Aorta (tissue), 5 donors: ENCODE measurements at places on chromosomes 12 and 14. TPM values are rescaled to one million over a fixed set of nuclear protein-coding genes. Genes with fewer than 3 reads are reported as not detected.
A peak's percentile ranks its signal among the peaks of the same experiment; 100 is the strongest.

SRP54 gene
- 48.7 TPM for total RNA-seq

KSR2 gene
- total RNA-seq = not detected

IAPP gene
- total RNA-seq = not detected

SYNDIG1L gene
- total RNA-seq = 0.94 TPM

PPFIA2 gene
- 20.4 TPM for total RNA-seq

GPR68 gene
- total RNA-seq = 6.3 TPM

VWF gene
- 490 TPM for total RNA-seq

RFLNA gene
- total RNA-seq = 1.9 TPM

AGAP2 gene
- total RNA-seq = 3.6 TPM

PMEL gene
- total RNA-seq = 2.0 TPM

ATG101 gene
- total RNA-seq = 32.2 TPM

IL31 gene
- not detected for total RNA-seq

RPL10L gene
- total RNA-seq = not detected

HOXC5 gene
- 3.9 TPM for total RNA-seq

GRCh38 chr12:41881891-41882805, 262.5 kb downstream of the GXYLT1 start:
- DNase-seq = no peak
- H3K4me3 ChIP-seq = no peak overlapping the region
- H3K27ac ChIP-seq = no peak overlapping the region
- H3K4me1 ChIP-seq = no peaks in the 10 kb centered on the region

DNA sequence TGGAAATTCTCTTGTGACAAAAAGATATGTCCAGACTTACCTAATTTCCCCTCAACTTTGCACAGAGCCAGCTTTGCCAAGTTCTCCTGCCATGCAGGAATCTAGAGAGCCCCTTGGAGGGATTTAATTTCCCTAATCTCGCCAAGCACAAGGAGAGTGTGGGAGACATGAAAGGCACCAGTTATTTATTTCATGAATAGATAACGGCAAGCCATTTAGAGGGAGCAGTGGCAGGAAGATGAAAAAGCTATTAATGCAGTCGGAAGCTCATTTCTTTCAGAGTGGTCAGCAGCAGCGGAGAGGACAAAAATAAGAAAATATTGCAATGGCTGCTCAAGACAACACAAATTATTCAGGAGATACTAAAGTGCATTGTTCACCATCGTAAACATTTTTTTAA, 150.9 kb upstream of the WSCD2 start:
- no peaks in the 10 kb centered on the region for H3K27me3 ChIP-seq
- no peaks in the 10 kb centered on the region for H3K4me1 ChIP-seq
- no peak for DNase-seq
- no peaks in the 10 kb centered on the region for H3K36me3 ChIP-seq

- no peaks in the 10 kb centered on the region for H3K4me1 ChIP-seq
- no peaks in the 10 kb centered on the region for H3K36me3 ChIP-seq
- H3K27me3 ChIP-seq = no peaks in the 10 kb centered on the region
- H3K27ac ChIP-seq = no peak overlapping the region
- H3K4me3 ChIP-seq = no peak overlapping the region
- no peak for DNase-seq
Measured at GRCh38 chr12:94372461-94372860, 87.2 kb downstream of the CEP83 start.

GRCh38 chr12:124326871-124327270, 32.0 kb downstream of the RFLNA start:
- H3K36me3 ChIP-seq = peaks cover 6% of the 10 kb centered on the region
- no peak overlapping the region for H3K27ac ChIP-seq
- no peak overlapping the region for H3K4me3 ChIP-seq
- no peaks in the 10 kb centered on the region for H3K27me3 ChIP-seq

DNA sequence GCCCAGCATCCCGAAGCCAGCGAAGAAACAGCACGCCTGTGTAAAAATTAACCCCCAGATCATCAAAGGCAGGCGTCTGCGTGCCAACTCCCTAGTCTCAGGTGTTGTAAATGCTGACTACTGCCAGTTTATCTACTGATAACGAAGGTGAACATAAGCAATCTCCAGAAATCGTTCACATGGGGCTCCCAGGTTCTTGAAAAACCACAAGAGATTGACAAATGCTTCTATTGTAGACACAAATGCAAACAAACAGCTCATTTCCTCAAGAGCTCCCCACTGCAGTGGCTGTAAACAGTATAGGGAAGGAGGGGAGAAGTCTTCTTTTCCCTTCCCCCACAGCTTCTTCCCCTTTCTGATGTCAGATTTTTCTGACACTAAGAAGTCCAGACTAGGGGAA, 5.3 kb upstream of the PLEKHG3 start:
- no peaks in the 10 kb centered on the region for H3K27me3 ChIP-seq
- no peak overlapping the region for H3K4me3 ChIP-seq
- no peak overlapping the region for H3K27ac ChIP-seq
- H3K4me1 ChIP-seq = peaks cover 4% of the 10 kb centered on the region
- no peaks in the 10 kb centered on the region for H3K36me3 ChIP-seq
- no peak for DNase-seq

GRCh38 chr14:54709444-54709843, 142.5 kb downstream of the SAMD4A start:
- H3K4me3 ChIP-seq = no peak overlapping the region
- no peak for DNase-seq
- peaks cover 18% of the 10 kb centered on the region for H3K4me1 ChIP-seq
- no peaks in the 10 kb centered on the region for H3K27me3 ChIP-seq
- H3K36me3 ChIP-seq = no peaks in the 10 kb centered on the region

- H3K4me1 ChIP-seq = no peaks in the 10 kb centered on the region
- H3K36me3 ChIP-seq = no peaks in the 10 kb centered on the region
Measured at GRCh38 chr14:94026889-94027469, 839 bp downstream of the OTUB2 start.

GRCh38 chr12:123032736-123033391, 52.4 kb downstream of the ARL6IP4 start:
- H3K4me3 ChIP-seq = no peak overlapping the region
- no peak for DNase-seq
- H3K4me1 ChIP-seq = no peaks in the 10 kb centered on the region
- no peak overlapping the region for H3K27ac ChIP-seq
- H3K27me3 ChIP-seq = no peaks in the 10 kb centered on the region

- H3K36me3 ChIP-seq = no peaks in the 10 kb centered on the region
- no peak overlapping the region for H3K27ac ChIP-seq
- no peaks in the 10 kb centered on the region for H3K27me3 ChIP-seq
- no peak overlapping the region for H3K4me3 ChIP-seq
- DNase-seq = no peak
Measured at GRCh38 chr14:25150934-25151790, 101.2 kb upstream of the STXBP6 start.

GRCh38 chr14:72516936-72517700, 376.8 kb downstream of the DPF3 start:
- no peak overlapping the region for H3K4me3 ChIP-seq
- no peaks in the 10 kb centered on the region for H3K4me1 ChIP-seq
- no peaks in the 10 kb centered on the region for H3K27me3 ChIP-seq

GRCh38 chr12:92411687-92412086, 266.0 kb upstream of the BTG1 start:
- H3K27me3 ChIP-seq = no peaks in the 10 kb centered on the region
- no peak overlapping the region for H3K4me3 ChIP-seq
- no peaks in the 10 kb centered on the region for H3K36me3 ChIP-seq
- H3K4me1 ChIP-seq = no peaks in the 10 kb centered on the region

DNA sequence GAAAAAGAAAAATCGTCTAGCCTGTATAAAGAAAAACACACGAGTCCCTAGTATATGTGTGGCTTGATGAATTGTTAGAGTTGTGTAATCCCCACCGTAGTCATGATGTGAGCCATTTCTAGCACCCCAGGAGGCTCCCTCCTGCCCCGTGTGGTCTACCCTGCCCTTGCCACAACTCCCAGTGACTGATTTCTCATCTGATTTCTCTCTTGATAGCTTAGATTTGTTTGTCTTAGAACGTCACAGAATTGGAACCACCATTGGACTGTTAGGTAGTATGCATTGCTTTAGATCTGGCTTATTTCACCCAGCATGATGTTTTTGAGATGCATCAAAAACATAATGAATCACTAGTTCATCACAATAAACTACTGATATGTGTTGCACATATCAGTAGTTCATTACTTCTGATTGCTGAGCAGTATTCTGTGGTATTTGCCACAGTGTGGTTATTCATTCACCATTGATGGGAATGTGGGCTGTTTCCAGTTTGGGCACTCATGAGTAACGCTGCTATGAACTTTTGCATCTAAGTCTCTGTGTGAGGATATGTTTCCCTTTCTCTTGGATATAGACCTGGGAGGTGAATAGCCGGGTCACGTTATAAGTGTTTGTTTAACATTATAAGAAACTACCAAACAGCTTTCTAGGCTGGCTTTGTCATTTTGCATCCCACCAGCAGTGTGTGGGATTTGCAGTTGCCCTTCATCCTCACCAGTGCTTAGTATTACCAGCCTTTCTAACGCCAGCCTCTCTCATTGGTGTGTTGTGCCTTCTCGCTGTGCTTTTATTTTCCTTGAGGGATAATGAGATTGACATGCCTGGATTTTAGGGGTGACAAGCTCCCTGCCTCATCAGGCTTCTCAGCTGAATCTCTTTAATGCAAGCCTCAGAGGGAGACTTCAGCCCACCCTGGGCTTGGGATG, 31.9 kb upstream of the NCOR2 start:
- H3K36me3 ChIP-seq = no peaks in the 10 kb centered on the region
- DNase-seq = no peak
- H3K27me3 ChIP-seq = no peaks in the 10 kb centered on the region
- H3K4me3 ChIP-seq = no peak overlapping the region
- no peak overlapping the region for H3K27ac ChIP-seq

DNA sequence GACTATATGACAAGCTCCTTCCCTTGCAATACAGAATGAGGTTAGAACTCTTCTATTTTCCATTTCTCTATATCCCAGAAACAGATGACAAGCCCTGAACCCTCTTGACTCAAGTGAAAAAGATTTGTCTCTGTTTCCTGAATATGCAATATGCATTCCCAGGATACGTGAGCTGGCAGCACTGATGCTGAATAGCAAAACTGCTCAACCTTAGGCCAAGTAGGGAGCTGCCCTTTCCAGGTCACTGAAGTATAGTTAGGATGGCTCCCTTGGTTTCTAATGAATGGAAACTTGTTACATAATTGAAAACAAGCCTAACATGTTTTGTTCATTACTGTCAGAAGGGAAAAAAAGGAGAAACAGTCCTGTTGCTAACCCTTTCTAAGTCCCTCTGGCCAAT, 47.9 kb upstream of the PLEKHG7 start:
- no peaks in the 10 kb centered on the region for H3K27me3 ChIP-seq
- no peaks in the 10 kb centered on the region for H3K36me3 ChIP-seq
- H3K27ac ChIP-seq = no peak overlapping the region

- no peaks in the 10 kb centered on the region for H3K27me3 ChIP-seq
- H3K36me3 ChIP-seq = no peaks in the 10 kb centered on the region
- DNase-seq = no peak
Measured at GRCh38 chr12:66537876-66538275, 141.0 kb downstream of the GRIP1 start.

DNA sequence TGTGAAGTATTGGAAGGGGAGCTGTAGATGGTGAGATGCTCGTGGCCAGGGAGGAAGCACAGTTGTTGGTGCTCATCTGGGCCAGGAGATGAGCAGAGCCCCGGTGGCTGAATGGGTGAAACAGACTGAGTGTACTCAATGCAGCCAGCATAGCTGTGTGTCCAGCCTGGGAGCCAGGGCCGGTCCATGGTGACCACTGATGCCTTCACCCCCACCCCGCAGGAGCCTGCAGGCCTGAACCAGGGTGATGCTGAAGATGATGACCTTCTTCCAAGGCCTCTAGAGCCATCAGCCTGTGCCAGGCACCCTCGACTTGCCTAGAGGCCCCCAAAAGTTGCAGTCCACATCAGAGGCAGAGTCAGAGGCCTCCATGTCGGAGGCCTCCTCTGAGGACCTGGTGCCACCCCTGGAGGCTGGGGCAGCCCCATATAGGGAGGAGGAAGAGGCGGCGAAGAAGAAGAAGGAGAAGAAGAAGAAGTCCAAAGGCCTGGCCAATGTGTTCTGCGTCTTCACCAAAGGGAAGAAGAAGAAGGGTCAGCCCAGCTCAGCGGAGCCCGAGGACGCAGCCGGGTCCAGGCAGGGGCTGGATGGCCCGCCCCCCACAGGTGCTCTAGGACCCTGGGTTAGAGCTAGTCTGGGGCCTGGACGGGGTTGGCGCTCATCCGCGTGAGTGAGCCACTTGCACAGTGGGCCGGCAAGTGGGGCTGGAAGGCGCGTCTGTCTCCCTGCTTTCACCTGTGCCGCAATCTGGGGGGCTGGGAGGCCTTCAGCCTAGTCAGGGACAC, 3.0 kb downstream of the TNFAIP2 start:
- H3K27ac ChIP-seq = no peak overlapping the region
- H3K27me3 ChIP-seq = no peaks in the 10 kb centered on the region
- peak; percentile 73 for DNase-seq
- H3K36me3 ChIP-seq = no peaks in the 10 kb centered on the region

DNA sequence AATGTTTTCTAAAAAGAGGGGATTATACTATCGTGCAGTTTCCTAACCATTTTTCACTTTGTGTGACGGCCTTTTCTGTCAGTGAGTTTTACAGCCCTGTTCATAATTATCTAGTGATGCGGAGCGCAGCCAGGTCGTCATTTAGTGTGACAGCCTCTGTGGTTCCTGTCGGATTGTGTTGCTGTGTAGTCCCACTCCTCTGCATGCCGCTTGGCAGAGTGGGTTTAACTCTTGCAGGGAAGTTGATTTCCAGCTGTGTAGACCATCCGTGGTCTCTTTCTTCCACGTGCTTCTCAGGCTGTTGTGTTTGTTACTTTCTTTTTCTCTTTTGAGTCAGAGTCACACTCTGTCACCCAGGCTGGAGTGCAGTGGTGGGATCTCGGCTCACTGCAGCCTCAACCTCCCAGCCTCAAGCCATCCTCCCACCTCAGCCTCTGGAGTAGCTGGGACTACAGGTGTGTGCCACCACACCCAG, 8.6 kb downstream of the RAN start:
- H3K4me1 ChIP-seq = no peaks in the 10 kb centered on the region
- no peaks in the 10 kb centered on the region for H3K27me3 ChIP-seq
- H3K36me3 ChIP-seq = peaks cover 2% of the 10 kb centered on the region

GRCh38 chr12:107645630-107646333, 39.8 kb upstream of the PWP1 start:
- no peak for DNase-seq
- no peaks in the 10 kb centered on the region for H3K27me3 ChIP-seq
- no peaks in the 10 kb centered on the region for H3K36me3 ChIP-seq
- no peaks in the 10 kb centered on the region for H3K4me1 ChIP-seq
- no peak overlapping the region for H3K4me3 ChIP-seq
- H3K27ac ChIP-seq = no peak overlapping the region

- no peaks in the 10 kb centered on the region for H3K27me3 ChIP-seq
- H3K36me3 ChIP-seq = no peaks in the 10 kb centered on the region
- no peaks in the 10 kb centered on the region for H3K4me1 ChIP-seq
Measured at GRCh38 chr12:47378222-47378582, 298.4 kb upstream of the AMIGO2 start.

- H3K36me3 ChIP-seq = no peaks in the 10 kb centered on the region
- H3K27ac ChIP-seq = no peak overlapping the region
- DNase-seq = no peak
- H3K4me1 ChIP-seq = no peaks in the 10 kb centered on the region
- no peak overlapping the region for H3K4me3 ChIP-seq
Measured at GRCh38 chr14:32017587-32017986, 59.5 kb upstream of the ARHGAP5 start.
